ENCODE measurements at places on chromosomes 5 and 9. TPM values are rescaled to one million over a fixed set of nuclear protein-coding genes. Genes with fewer than 3 reads are reported as not detected.

Gene PTAR1
- 65.9 TPM for total RNA-seq

GRCh38 chr9:123608104-123608503, 252.1 kb downstream of the CRB2 start:
- no peak for DNase-seq

DNA sequence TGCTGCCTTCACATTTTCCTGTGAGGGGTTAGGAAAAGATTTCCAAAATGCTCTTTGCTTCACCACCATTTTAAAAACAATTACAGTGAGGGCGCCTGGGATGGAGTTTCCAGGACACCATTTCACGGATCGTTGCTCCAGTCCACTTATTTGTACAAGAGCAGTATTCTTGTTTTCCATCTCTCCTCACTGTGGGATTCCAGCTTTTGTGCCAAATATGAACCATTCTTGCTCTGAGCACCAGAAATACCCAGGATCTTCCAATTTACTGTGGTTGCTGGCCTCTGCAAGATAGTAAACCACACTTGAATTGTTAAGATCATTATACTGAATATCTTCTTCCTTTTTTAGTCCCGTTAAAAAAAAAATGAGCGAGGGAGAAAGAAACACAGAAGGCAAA, 899.5 kb downstream of the TLE1 start:
- DNase-seq: no peak

Gene SNCAIP
- not detected for total RNA-seq

DNA sequence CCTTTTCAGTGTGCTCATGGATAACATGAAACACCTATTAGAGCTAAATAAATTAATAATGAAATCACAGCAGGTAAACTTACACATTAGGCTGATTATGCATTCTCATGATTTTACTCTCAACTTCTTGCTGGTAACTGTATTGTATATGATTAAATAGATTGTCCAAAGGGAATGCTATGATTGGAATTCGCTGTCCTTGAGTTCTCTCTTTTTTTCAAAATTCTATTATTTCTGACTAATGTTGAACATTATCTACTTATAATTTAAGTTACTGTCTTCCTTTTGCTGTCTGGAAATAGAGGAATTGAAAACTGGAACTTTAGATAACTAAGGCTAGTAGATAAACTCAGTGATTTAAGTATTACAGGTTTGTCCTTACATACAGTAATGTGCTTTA, 13.1 kb downstream of the CENPH start:
- DNase-seq: no peak

- DNase-seq: no peak
Measured at GRCh38 chr9:114216081-114216480, 60.7 kb downstream of the COL27A1 start.

DNA sequence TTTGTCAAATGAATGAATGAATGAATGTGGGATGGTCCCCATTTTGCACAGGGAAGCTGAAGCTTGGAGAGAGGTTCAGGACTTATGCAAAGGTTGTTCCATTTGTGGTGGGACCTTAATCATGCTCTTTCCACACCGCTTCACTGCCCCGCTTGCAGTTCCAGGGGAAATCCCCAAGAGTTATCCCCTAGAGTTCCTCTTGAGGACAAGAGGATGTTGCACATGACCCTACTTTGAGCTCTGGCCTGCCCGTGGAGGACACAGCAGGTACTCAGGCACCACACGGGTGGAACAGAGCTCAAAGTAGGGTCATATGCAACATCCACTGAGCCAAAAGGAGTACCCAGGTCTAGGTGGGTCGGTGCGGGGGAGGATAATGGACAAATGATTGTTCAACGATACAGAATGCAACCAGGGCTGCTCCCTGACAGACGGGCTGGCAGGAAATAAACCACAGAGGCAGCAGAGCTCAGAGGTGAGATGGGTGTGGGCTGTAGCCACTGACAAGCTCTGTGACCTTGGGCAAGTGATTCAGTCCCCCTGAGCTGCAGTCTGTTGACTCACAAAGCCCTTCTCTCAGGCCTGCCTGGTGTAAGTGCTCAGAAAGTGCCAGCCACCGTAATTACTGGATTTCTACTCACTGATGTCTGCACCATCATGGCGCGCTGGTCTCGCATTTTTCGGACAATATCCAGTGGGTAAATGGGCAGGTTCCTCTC, 60.3 kb upstream of the EPB41L4B start:
- no peak for DNase-seq

GRCh38 chr5:73292816-73293459, 119.9 kb downstream of the TMEM174 start:
- DNase-seq: no peak

Gene OR5C1
- not detected for total RNA-seq

GRCh38 chr5:112306956-112307355, 112.1 kb downstream of the EPB41L4A start:
- no peak for DNase-seq
